ENCODE measurements at places on chromosomes 7 and 10. TPM values are rescaled to one million over a fixed set of nuclear protein-coding genes. Genes with fewer than 3 reads are reported as not detected.

Gene TRIM74
- total RNA-seq, result not detected

Gene IGFBP1
- not detected for total RNA-seq

Gene CCDC71L
- 108 TPM for total RNA-seq

Gene ICA1
- 42.4 TPM for total RNA-seq

Gene CYP2C19
- total RNA-seq, result 0.41 TPM

Gene ANXA11
- 2.0 TPM for total RNA-seq

Gene CNNM1
- 2.4 TPM for total RNA-seq

- no peak for DNase-seq
Observed at GRCh38 chr7:155814316-155815276, 2.3 kb upstream of the SHH start.

DNA sequence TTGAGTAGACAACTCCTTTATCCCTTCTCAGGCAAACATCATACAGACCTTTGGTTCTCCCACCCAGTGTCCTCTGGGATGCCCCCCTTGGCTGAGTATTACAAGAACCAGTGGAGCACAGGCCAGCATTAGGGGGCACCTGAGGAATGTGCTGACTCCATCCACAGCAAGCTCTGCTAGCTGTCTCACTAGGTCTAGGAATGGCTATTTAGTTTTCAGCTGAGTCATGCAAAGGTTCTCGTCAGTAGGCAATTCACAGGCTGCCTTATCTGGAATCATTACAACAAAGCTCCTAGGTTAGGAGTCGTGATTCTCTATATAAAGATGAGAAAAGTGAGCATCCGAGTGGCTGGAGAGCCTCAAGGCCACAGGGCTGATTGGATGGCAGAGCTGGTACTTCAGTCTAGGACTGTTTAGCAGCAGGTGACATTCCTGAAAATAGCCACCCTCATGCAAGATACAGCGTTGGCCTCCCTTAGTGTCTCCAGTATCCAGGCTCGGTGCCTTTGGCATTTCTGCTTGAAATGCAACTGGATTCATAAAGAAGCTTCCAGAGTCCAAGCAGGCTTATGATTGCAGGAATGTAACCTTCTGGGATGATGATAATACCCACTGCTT, 75.8 kb downstream of the CDCA7L start:
- no peak for DNase-seq

DNA sequence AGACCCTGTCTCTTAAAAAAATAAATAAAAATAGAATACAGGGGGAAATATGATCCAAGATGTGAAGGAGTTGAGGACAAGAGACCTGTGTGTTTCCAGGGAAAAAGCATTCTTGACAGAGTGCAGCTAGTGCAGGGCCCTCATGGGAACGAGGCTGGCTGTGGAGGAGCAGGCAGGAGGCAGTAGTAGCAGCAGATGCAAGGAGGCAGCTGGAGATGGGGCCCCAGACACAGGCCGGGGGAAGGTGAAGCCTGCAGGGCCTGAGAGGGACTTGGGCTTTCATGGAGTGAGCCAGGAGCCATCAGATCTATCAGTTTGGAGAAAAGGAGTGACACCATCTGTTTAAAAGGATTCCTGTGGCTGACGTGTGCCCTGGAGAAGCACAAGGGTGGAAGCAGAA, 71.4 kb upstream of the ZNF438 start:
- DNase-seq, result no peak

DNA sequence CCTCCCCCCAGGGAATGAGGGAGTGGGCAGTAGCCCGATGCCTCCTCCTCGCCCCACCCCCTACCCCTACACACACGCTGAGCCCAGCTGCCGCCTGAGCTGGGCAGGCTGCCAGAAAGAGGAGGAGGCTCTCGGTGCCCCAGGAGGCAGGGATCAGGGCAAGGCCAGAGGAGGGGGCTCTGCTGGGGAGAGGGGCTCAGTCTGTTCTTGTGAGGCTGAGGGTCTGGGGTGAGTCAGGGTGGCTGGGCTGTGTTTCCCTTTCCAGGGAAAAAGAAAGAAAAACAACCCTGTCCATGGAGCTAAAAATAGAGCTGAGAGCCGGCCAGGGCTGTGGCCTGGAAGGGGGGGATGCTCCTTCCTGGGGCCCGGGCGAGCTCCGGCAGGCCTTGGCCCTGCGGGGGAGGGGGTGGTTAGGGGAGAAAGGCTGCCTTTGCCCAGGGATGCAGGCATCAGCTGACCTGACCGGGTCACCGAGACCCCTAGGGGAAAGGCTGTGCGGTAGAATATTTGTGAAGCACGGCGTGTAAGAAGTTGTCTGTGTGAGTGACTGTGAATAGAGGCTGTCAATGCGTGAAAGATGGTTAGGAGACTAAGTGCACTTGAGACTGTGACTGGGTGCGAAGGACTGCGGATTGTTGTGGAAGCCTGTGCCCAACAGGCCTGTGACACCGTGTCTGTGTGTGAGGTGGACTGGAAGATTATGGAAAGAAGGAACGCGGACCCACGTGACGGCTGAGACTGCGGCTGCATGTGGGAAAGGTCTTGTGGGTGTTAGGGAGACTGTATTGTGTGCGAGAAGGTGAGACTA, 1.2 kb upstream of the LZTS2 start:
- peak; percentile 94 for DNase-seq

DNA sequence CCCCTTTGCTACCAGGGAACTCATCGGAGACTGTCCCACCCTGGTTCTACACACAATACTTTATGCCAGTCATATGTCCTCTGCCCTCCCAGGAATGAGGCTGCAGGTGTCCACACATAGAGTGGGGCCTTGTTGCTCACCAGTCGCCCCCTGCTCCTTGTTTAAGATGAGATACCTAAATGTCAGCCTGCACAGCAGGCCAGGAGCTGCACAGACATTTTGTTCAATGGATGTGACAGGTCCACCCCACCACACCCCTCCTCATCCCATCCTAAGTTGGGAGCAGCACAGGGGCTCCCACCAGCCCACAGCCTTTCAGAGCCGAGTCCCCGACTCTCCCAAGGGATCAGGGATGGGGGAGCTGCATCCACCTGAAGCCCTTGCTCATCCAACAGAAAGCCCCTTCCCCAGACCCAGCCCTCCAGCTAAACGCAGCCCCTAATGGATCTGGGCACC, 6.2 kb upstream of the GRID1 start:
- DNase-seq, result no peak

- DNase-seq, result no peak
Observed at GRCh38 chr10:117364110-117364960, 10.9 kb downstream of the PDZD8 start.

DNA sequence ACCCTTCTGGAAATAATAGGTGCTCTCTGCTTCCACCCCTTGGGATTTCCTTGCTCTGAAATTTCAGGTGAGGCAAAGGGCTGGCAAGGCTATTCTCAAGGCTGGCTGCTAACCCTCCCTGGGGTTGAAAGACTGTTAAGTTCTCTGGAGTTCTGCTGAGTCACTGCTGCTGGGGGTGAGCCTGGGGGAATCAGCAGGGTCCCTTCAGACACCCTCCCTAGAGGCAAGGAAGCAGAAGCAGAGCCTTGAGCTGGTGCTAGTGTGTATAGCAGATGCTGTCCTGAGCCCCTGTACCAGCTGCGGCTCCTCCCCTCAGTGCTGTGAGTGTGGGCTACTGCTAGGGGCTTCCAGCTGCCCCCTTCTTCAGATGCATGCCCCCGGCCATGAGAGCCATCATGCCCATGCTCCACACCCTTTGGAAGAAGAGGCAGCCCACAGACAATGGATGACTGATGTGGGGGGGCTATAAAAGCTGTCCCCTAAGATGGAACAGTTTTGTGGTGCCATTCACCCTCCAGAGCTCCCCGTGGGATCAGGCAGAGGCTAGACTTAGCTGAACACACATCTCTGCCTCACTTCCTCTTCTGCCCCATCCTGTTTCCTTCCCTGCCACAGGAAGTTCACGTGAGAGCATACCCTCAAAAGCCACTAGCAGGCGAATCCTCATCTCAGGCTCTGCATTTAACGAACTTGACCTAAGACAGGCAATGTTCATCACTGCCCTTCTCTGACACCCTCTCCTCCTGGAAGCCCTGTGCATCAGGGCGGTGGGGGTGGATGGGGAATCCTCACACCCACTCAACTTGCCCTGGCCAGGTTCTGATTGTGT, 91.8 kb downstream of the SH3PXD2A start:
- DNase-seq, result no peak

GRCh38 chr7:14505906-14506305, 396.6 kb downstream of the DGKB start:
- no peak for DNase-seq

DNA sequence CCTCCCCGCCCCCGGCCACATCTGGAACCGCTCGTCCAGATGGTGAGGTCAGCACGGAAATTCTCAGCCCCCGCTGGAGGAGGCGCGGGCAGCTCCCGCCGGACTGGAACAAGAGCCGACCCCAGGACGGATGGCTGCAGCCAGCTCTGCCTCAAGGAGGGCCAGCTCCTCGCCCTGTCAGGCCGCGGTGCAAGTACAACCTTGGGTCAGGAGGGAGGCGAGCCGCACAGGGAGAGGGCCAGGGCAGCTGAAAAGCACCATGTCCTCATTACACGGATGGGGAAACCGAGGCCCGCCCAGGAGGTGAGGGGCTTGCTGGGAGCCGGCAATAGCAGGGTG, 3.8 kb upstream of the GRIFIN start:
- DNase-seq, result no peak

DNA sequence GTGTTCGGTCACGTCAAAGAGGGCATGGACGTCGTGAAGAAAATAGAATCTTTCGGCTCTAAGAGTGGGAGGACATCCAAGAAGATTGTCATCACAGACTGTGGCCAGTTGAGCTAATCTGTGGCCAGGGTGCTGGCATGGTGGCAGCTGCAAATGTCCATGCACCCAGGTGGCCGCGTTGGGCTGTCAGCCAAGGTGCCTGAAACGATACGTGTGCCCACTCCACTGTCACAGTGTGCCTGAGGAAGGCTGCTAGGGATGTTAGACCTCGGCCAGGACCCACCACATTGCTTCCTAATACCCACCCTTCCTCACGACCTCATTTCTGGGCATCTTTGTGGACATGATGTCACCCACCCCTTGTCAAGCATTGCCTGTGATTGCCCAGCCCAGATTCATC, 6.5 kb downstream of the PPIF start:
- DNase-seq, result no peak

Data from frontal cortex (tissue), 4 donors.